Activated naive CD4-positive, alpha-beta T cell treated with anti-CD3 and anti-CD28 coated beads, Interleukin-2, amount 50 U/mL, for 72 hours (primary cell): ENCODE measurements at places on chromosomes 1 and 21. TPM values are rescaled to one million over a fixed set of nuclear protein-coding genes. Genes with fewer than 3 reads are reported as not detected.

The PRKCZ gene
- 22.4 TPM for total RNA-seq

The OR6K2 gene
- total RNA-seq, result not detected

The KCNT2 gene
- total RNA-seq, result not detected

The KRTAP10-10 gene
- not detected for total RNA-seq

The FCER1G gene
- 0.49 TPM for total RNA-seq

The OR2L2 gene
- 0.14 TPM for total RNA-seq

The LRRC38 gene
- not detected for total RNA-seq

The FCGR3B gene
- not detected for total RNA-seq

The TMEM81 gene
- total RNA-seq, result 6.0 TPM

DNA sequence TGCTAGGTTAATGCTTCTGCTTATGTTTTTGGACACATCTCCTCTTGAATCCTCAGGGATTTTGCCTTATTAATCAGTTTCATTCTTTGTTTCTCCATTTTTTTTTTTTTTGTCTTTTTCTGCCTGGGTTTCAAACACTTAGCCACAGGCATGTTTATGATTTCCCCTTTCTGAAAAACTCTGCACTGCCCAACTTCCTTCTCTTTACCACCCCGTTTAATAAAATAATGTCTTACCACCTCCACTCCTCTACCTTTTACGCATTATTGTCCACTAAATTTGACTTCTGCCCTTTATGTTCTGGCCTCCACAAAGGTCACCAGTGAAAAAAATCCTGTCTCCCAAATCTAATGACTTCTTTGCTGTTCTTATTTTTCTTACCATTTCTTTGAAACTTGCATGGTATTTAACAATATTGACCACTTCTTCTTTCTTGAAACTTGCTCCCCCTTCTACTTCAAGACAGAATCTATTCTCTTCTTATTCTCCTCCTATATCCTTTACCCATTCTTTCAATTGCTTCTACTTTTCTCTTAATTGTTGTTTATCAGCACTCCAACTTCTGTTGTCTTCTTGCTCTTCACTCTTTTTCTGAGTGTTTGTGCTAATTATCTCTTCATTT lies 150.3 kb downstream of the TNFSF18 start:
- DNase-seq, result no peak

DNA sequence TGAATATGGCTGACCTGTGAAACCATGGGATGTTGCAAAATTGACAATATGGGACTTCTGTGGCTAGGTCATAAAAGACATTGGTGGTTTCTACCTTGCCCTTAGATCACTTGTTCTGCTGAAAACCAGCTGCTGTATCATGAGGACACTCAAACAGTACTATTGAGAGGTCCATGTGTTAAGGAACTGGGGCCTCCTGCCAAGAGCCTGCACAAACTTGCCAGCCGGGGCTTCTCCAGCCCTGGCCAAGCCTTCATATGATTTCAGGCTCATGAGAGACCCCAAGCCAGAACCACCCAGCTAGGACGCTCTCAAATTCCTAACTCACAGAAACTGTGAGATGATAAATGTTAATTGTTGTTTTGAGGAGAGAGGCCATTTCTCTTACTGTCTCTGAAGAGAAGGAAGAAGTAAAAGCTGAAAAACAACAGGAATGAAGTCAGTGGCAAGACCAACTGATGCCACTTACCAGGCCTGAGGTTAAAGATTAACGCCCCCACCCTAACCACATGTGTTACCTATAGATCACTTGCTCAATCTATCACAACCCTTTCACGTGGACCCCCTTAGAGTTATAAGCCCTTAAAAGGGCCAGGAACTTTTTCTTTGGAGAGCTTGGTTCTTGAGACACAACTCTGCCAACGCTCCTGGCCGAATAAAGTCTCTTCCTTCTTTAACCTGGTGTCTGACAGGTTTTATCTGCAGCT lies 3.9 kb upstream of the PITHD1 start:
- no peak for DNase-seq

- DNase-seq, result no peak
Observed at GRCh38 chr1:174623324-174624035, 175.7 kb downstream of the GPR52 start.

DNA sequence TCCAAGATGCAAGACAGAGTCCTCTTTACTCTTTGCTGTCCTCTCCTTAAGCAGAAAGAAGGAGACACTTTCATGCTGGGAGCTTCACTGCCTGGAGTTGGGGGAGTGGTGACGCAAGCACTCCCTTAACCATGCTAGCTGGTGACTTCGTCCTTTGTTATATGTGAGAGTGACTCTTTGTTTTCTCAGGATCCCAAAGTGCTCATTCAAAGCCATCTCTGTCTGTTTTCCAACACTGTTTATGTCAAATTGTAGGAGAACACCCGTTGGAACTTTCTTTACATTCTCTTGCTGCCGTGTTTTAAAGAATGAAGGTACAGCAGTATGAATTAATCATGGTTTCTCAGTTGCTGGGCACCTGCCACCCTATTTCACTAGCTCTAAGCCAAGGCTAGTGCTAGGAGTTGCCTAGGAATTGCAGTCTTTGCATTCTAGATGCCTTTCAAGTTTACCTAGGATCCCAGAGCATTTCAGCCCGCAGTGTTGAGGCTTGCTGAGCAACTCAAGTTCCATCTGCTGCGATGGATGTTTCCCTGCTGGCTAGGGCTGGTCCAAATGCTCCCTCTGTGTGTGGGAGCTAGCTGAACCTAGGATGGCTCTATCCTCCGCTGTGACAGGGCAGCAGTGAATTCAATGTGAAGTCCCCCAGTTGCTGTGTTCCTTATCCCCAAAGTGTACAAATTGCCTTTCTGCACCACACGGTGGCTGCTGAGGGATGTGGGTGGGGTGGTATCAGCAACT lies 82.6 kb upstream of the GPR52 start:
- DNase-seq, result no peak

GRCh38 chr1:75884437-75884836 lies 47.8 kb downstream of the ASB17 start:
- no peak for DNase-seq

- no peak for DNase-seq
Observed at GRCh38 chr1:198280080-198280479, 123.3 kb downstream of the NEK7 start.

DNA sequence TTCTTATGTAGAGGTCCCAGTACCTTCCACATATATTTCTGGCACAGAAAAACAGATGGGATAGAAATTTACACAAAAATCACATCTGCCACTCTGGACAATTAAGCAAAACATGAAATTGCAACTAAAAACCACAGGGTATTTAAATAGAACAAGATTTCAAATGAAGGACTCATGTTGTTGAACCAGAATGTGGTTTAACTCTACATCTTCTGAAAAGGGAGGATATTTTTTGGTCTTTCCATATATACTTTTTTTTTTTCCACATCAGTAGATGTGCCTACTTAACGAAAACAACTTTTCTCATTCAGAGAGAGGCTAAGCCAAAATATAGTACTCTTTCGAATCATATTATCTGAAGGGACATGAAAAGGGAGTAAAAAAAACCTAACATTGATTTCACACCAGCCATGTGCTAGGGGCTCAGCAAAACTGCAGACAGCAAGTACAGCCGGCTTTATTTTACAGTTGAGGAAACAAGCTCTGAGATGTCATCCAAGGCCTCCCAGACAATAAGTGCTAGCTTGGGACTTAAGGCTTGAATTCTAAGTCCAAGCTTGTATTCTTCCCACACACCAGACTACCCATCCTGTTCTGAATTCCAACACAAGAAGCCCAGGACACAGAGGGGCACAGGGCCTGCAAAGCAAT lies 208.9 kb downstream of the PBX1 start:
- no peak for DNase-seq

- DNase-seq, result no peak
Observed at GRCh38 chr1:95145493-95145892, 28.3 kb downstream of the TLCD4 start.

GRCh38 chr1:112852276-112852675 lies 103.7 kb downstream of the SLC16A1 start:
- no peak for DNase-seq

DNA sequence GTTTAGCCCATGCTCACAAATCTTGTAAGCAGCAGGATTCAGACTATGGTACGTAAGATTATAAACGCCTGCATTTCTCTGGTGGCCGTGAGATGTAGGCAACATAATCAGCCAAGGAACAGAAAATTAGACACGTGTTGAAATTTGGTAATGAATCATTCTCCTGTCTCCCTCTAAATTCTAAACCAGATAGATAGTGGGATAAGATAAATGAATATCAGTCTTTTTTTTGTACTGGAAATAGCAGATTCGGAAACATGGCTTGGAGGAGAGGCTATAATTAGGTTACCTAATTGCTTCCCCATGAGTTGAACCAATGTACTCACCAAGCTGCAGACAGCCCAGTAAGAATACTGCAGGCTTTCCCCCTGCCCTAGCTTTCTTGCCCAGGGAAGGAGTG lies 172.3 kb downstream of the TGFB2 start:
- no peak for DNase-seq

DNA sequence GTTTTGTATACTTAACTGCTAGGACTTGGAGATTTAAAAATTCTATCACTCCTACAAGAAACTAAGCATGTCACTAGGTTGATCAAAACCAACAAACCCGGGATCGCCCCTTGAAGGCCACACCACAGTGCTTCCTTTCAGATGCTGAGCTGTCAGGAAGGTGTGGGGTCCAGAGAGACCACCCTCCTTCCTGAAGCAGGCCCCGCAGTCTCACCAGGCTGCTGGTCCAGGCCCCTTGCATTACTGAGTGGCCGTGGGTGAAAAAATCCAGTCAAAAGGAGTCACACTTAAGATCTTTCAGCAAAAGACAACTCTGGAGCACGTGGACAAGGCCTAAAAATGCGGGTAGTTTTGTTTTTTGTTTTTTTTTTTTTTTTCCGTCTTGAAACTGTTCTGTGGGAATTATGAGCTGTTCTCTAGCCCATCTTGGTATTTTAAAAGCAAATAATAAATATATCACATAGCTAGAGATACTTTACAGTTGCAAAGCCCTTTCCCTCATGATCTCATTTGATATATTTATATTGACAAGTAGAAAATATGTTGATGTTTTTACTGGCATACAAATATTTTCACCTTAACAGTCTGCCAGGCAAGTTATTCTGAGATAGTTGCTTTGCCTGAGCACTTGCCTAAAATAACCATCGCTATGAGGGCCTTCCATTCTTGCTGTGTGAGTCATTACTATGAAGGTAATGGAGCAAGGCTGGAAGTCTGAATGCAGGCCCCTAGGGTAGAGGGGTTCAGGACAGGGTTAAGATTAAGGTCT lies 73.1 kb upstream of the EDEM3 start:
- DNase-seq, result no peak

GRCh38 chr1:168312718-168313604 lies 32.3 kb downstream of the TBX19 start:
- DNase-seq, result no peak

DNA sequence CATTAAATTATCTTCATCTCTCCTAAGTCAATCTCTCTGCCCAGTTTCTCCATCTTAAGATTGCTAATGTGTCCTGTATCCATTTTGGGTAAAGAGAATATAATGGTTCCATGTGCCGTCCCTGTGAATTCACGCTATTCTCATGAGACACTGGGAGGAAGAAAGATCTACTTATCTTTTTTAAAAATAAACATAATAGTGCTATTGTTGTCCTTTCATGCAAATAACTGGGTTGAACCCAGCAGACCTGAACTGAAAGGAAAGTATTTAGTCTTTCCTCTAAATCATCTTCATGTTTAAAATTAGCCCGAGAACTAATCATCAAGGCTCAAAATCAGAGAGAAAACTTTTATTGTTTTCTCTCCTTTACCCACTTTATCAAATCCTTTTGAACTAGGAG lies 22.4 kb downstream of the SLAMF1 start:
- DNase-seq, result no peak

- no peak for DNase-seq
Observed at GRCh38 chr1:236489710-236490377, 33.9 kb upstream of the LGALS8 start.

- peak; percentile 31 for DNase-seq
Observed at GRCh38 chr1:44405798-44406736, 1.0 kb downstream of the RNF220 start.

- DNase-seq, result no peak
Observed at GRCh38 chr1:174671826-174672225, 224.1 kb downstream of the GPR52 start.

DNA sequence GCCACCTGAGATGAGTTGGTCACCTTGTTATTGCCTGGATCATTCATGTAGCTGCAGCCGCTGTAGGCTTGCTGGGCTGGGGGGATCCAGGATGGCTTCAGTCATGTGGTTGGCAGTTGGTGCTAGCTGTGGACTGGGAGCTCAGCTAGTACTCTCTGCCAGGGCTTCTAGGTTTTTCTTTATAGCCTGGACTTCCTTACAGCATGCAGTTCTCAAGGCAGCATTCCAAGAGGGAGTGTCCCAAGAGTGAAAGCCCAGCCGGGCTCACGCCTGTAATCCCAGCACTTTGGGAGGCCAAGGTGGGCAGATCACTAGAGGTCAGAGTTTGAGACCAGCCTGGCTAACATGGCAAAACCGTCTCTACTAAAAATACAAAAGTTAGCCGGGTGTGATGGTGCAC lies 23.7 kb upstream of the ACTL8 start:
- DNase-seq, result no peak

- DNase-seq, result no peak
Observed at GRCh38 chr21:21102896-21103295, 104.7 kb downstream of the NCAM2 start.

DNA sequence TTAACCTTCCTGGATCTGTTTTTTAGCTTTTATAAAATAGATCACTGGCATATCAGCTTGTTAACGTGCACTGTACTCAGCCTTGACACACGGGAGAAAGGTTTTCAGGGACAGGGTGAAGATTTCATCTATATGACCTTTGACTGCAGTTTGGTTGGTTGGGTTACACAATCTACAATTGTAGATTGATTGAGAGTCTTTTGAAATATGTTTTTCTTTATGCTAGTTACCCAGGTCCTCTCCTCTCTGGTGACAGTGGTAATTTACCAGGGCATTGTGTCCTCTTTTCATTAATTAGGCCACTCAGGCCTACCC lies 48.8 kb downstream of the DDR2 start:
- no peak for DNase-seq

DNA sequence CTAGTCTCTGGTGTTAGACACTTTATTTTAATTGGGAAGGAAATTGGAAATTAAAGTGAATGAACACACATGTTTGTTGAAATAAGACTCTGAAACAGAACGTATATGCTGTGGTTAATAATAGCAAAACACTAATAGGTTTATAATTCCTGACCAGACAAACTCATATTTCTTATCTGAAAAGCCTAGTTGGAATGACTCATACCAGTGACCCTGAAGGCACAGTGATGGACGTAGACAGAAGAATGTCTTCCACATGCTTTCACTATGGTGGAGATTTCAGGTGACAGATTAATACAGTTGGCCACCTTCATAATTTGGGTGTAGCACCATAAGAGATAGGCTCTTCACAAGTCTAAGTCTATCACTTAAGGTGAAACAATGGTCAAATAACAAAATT lies 83.0 kb upstream of the COL11A1 start:
- no peak for DNase-seq

GRCh38 chr1:207952617-207953542 lies 42.0 kb upstream of the CD34 start:
- DNase-seq, result no peak

- DNase-seq, result peak; percentile 65
Observed at GRCh38 chr1:17355898-17356297, 16.1 kb upstream of the PADI6 start.
